ENCODE measurements at places on chromosomes 16 and 17.

- DNase-seq, result no peak
Observed at GRCh38 chr16:17512636-17513220, 42.0 kb upstream of the XYLT1 start.

- no peak for DNase-seq
Observed at GRCh38 chr17:76502341-76503211, 1.4 kb upstream of the RHBDF2 start.

DNA sequence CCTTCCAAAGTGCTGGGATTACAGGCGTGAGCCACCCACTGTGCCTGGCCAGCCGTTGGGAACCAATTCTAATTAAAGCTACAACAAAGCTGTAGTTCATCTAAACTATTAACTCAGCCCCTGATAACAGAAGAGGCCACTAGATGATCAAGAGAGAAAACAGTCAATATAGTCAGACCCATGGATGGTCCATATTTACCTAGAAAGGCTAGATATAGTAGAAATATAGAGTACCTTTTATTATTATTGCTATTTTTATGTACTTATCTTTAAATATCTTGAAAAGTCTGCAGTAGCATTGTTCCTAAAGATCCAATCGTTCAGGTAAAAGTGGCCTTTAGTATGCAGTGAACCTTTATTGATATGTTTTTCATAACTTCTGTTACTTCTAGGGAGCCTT, 43.2 kb downstream of the RNF213 start:
- DNase-seq, result no peak

DNA sequence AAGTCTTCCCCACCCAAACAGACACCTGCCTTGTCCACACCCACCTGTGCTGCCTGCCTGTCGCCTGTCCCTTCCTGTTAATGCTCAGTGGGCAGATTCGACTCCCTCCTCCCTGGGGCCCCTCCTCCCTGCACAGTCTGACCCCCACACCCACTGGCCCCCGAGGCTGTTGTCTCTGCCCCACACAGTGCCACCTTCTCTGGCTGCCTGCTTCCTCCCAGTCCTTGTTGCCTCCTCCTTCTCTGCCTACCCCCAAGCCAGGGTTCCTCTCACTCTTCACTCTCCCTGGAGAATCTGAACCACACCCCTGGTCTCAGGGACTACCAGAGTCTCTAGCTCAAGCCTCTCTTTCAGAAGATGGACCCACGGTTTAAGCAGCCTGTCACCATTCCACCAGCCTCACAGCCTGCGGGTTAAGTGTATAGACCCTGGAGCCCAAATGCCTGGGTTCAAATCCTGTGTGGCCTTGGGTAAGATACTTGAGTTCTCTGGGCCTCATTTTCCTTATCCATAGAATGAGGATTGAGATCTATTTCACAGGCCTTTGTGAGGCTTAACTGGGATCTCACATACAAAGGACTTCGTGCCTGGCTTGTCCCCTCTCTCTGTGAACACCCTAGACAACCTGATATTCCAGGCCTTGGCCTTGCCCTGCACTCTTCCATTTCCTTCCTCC, 3.8 kb upstream of the ARHGAP23 start:
- DNase-seq, result no peak

GRCh38 chr16:4972938-4973587, 14.9 kb downstream of the SEC14L5 start:
- no peak for DNase-seq

GRCh38 chr16:56777482-56777881, 47.6 kb downstream of the NUP93 start:
- no peak for DNase-seq

DNA sequence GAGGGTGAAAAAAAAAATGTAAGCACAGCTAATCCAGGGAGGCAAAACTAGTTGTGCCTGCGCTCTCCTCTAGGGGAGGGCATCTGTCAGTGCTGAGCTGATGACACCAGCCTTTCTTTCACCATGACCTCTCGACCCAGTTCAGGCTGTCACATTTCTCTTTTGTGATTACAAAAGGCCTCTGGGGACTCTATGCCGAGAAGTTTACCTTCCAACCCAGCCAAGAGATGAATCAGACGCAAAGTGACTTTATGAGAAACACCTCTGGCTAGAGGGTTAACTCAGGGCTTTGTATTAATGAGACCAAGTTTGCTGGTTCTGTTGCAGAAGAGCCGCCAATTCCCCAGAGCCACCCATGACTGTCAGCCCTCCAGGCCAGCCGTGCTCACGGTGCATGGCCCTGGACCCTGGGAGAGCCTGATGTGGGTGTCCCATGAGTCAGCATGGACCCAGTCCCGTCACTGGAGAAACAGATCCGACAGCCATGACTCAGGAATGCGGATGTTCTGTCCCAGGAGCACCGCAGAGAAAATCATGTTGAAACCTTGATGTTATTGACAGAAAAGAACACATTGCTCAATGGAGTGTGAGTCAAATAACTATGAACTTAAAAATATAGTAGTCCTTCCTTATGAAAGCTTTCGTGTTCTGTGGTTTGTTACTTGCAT, 437.2 kb downstream of the HS3ST3B1 start:
- DNase-seq, result no peak

DNA sequence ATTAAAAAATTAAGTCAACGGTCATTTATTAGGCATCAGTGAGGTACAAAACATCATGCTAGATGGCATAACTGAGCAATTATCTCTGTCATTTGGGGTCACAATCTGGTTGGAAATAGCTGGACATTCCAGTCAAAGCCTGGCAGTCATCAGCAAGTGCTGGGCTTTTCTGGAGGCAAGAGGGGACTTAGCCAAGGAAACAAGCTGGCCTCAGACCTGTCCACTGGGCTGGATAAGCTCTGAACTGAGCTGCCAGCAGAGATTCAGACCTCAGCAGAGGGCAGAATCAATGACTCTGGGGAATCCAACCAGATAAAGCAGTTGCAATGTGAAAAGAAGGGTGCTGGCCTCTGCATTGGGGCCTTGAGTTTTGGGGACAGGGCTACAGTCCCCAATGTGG, 161.9 kb upstream of the NOL11 start:
- DNase-seq, result no peak

DNA sequence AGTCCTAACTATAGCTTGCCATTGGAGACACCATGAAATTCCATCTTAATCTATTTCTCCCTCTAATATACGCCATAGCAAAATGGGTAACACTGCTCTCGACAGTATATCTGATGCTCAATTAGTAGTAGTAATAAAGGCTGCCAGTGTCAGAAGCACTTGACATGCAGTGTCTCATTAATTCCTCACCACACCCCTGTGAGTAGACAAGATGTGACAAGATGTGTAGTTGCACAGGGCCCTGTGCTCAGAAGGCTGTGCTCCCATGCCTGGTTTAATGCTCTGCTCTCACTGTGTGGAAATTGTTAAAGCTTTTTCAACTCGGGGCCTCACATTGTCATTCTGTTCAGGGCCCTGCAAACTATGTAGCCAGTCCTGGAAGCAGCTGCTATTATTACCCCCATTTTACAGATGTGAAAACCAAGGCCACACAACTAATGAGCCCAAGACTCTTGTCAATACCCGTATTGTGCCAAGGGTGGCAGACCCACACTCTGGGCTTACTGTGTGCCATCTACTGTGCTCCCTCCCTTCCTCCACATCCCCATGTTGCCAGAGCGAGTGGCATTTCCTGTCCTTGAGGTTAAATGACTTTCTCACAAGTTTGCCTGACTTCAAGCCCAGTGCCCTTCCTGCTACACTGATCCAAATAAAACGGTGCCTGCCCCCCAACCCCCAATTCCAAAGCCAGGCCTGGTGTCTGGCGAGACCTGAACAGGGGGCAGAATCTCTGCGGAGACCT, 287.3 kb upstream of the CCL2 start:
- no peak for DNase-seq

DNA sequence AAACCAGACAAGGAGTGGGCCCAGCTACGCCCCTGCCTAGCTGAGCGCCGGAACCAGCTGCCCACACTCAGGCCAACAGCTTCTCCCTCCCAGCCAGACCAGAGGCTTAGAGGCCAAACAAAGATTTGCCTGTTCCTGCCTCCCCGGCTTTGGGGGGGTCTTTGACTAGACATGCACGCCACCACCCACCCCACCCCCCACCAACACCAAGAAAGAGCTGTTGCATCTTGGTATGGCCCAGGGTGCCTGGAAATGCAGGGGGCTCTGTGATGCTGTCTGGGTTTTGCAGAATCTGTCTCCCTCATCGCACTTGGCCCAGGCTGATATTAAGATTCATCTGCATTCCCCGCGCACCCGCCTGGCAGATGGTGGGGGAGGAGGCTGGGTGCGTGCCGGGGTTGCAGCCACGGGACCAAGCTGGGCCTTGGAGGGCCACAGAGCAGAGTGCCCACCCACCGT, 1.3 kb upstream of the NXPH3 start:
- no peak for DNase-seq

DNA sequence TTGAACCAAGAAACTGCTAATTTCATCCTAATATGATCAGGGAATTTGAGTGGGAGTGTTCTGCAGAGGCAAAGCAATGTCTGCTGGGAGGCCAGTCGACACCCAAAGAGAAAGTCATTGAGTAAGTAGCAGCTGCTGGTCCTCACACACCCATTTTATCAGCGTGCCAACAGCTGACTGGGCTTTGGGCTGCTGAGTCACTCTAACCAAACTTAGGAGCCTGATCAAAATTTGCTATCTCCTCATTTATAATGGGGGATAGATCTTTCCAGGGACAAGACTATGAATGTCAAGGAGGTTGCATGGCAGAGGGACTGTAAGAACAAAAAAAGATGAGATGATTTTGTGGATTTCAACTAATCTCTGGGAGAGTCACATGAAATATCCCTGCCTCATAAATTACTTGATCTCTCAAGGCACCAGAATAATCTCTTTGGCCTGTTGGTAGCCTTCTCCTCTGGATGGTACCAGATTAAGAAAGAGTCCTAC, 32.9 kb downstream of the CPSF4L start:
- no peak for DNase-seq

DNA sequence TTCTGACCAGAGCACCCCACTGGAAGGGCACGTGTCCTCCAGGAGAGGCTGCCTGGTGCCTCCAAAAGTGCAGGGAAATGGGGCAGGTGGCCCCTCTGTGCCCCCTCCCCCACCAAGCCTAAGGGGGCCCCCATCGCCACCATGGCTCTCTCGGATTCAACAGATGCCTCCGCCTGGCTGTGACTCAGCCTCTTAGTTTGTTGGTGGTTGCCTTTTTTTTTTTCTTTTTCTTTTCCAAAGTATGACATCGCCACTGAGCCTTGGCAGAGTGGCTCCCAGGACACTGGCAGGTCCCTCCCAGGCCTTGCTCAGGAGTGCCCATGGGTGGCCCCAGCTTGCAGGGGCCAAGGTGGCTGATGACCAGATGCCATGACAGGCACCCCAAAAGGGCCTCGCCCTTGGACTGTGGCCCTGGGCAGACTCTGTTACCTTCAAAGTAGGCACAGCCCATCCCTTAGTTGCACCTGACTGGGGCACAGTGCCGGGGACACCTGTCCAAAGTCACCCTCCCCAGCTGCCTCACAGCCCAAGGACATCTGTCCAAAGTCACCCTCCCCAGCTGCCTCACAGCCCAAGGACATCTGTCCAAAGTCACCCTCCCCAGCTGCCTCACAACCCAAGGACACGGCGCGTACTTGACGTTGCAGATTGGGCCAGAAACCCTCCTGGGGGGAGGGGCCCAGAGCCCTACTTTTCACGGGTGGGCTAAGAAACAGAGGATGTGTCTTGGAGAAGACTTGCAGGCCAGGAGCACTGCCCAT, 29.6 kb downstream of the NPTX1 start:
- no peak for DNase-seq

GRCh38 chr16:86044241-86044671, 145.3 kb downstream of the IRF8 start:
- DNase-seq, result no peak

- no peak for DNase-seq
Observed at GRCh38 chr17:38970804-38971203, 3.6 kb upstream of the FBXO47 start.

DNA sequence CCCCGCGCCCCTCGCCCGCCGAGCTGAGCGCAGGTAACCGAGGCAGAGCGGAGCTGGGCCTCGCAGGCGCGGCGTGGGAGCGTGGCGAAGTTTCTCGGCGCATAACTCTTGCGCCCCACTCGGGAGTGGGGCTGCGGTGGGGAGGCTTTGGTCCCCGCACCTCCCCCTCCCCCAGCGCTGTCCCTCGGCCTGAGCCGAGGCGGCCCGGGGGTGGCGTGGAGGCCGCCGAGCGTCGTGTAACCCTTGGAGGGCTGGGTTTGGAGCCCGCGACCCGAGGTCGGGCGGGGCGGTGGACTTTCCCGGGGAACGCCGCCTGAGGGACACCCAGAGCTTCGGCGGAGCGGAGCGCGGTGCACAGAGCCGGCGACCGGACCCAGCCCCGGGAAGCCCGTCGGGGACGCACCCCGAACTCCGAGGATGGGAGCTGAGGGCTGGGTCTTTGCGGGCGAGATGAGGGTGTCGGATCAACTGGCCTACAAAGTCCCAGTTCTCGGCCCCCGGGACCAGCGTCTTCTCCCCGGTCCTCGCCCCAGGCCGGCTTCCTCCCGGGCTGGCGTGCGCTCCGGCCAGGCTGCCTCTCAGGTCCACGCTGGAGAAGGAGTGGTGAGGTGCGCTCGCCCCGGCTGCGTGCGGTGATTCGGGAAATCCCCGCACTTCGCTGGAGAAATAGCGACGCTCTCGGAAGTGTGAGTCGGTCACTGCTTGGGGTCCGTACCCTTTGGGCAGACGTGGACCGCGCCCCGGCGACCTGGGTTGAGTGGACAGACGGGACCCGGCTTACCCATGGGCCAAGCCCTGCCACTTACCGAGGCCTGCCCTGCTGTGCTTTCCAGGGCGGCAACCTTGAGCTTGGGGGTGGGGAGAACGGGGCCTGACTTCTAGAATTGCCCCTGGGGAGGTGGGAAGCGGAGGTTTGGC, 168.4 kb downstream of the RAB11FIP4 start:
- no peak for DNase-seq

GRCh38 chr16:16122264-16122663, 101.0 kb downstream of the ABCC6 start:
- no peak for DNase-seq

- DNase-seq, result no peak
Observed at GRCh38 chr17:69227541-69227940, 1.1 kb downstream of the ABCA10 start.

GRCh38 chr17:79192503-79193351, 118.1 kb downstream of the ENGASE start:
- no peak for DNase-seq

GRCh38 chr17:1112875-1113274, 66.9 kb downstream of the ABR start:
- no peak for DNase-seq

- no peak for DNase-seq
Observed at GRCh38 chr16:400061-400591, 1.6 kb upstream of the DECR2 start.

DNA sequence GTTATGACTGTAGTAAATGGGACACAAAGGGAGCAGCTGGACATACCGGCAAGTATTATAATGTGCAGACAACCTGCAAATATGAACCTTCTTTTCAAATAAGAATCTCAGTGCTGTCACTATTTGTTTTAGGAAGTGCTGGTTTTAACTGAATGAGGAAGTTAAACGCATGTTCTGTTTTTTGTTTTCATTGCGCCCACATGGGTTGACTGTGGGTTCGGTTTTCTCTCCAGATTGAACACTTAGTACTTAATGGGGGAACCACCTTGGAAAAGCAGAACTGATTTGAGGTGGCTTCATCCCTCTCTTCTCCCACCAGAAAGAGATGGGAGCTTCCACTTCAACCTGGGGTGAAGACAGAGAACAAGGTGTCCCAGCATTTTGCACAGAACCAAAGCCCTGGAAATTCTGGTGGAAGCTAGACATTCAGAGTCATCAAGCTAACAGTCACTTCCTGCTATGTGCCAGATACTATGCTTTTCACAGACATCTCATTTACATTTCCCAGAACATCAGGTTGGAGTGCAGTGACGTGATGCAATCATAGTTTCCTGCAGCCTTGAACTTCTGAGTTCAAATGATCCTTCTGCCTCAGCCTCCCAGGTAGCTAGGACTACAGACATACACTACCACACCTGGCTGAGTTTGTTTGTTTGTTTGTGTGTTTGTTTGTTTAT, 149.8 kb downstream of the CDH13 start:
- peak; percentile 32 for DNase-seq
